Caudate nucleus (tissue), 63 donors: ENCODE measurements at places on chromosomes 6 and 20.

DNA sequence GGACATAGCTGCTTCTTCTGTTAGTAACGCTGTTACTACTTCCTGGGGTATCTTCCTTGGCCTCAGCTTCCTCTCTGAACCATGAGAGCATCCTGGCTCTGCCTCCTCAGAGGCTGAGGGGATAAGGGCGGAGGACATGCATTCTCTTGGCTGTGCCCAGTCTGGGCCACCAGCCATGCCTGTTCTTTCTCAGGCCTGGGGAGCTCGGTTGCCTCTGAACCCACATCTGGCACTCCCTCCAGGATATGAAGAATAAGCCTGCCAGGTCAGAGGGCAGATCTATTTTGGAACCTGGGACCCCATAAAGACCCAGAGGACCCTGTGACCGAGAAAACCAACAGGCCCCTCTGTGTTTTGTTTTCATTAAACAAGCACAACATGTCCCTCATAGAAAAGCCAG lies 6.6 kb upstream of the ANGPT4 start:
- no peak for DNase-seq

DNA sequence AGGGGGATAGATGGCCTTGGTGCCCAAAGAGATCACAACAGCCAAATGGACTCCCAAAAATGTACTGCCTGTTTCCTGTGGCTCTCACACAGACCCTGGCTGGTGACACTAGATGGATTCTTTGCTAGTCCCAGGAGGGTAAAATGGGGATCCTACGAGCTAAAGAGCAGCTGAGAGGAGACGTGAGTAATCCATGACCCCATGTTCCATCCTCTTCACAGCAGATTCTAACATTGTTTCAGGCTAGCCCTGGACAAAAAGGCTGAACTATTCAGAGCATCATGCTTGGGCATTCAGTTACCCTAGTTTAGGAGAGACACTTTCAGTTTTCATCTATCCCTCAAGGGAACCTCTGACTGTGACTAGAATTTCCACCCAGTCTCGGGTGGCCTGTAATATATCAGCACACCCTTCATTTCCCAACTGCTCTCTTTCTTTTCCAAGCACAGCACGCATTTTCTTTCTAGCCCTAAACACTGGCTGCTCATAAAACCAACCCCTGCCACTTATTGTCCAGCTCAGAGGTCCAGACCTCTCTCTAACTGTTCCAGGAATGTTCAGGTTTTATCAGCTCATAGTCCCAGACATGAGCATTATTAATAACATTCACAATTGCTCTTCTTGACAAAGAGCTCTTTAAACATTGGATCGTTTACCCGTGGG lies 48.5 kb downstream of the SLC22A1 start:
- DNase-seq = no peak

- DNase-seq = no peak
Measured at GRCh38 chr6:107574856-107575255, 84.9 kb downstream of the SOBP start.

DNA sequence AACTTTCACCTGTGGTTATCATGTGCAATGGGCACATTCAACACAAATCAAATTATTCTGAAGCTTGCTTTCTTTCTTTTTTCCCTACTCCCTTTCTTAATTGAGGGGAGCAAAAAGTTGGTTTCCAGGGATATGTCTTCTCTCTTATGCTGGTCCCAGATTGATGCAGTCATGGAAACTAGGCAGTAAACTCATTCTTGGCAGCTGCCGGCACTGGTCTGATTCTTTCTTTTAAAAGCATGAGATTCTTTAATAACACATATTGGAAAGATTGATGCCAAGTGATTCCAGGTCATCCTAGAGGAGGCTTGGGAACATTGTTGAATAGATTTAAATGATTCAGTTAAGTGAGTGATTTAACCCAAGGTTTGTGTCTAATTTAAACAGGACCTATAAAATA lies 29.0 kb downstream of the PTPRA start:
- peak; percentile 7 for DNase-seq

DNA sequence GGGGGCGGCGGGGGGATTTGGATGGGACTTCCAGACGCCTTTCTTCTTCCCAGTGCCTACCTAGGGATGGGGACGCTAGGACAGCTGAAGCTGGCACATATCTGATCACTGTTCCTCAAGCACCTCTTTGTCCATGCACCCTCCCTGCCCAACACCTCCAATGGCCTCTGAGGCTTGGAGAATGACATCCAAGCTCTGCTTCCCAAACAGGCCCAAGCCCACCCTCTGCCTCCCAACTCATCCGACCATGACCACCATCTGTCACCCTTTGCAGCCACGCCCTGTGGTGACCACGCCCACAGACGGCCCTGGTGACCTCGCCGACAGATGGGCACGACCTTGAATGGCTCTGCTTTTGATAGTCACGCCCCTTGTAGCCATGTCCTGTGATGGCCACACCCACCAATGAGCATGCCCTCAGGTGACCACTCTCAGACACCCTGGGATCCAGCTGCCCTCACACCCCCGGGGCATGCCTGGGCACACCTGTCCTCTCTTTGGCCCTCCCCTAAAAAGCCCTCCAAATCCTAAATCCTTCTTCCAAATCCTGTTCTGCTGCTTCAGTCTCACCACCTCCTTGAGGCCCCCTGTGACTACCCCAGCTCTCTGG lies 51.0 kb downstream of the SSR1 start:
- DNase-seq = no peak

- DNase-seq = no peak
Measured at GRCh38 chr6:137272403-137272802, 53.2 kb upstream of the IFNGR1 start.

DNA sequence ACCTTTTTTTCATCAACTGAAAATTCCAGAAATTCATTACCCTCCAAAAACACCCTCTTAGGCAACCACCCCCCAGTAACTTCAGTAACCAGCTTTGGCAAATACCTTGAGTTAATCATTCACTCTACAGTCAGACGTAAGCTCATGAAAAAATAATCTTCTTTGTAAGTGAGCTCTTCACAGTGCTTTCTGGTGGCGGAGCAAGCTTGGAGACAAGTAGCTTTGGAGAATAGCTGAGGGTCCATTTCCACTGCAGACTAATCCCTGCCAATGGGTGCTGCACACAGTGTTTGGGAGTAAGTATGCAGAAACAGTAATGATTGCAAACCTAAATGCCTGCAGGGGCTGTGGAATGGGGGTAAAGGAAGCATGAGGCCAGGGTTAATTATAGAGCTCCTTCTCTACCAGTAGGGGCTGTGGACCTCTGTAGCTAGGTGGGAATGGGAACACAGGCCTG lies 56.8 kb upstream of the HINT3 start:
- DNase-seq = no peak

- DNase-seq = no peak
Measured at GRCh38 chr6:106227612-106228507, 97.7 kb downstream of the ATG5 start.

DNA sequence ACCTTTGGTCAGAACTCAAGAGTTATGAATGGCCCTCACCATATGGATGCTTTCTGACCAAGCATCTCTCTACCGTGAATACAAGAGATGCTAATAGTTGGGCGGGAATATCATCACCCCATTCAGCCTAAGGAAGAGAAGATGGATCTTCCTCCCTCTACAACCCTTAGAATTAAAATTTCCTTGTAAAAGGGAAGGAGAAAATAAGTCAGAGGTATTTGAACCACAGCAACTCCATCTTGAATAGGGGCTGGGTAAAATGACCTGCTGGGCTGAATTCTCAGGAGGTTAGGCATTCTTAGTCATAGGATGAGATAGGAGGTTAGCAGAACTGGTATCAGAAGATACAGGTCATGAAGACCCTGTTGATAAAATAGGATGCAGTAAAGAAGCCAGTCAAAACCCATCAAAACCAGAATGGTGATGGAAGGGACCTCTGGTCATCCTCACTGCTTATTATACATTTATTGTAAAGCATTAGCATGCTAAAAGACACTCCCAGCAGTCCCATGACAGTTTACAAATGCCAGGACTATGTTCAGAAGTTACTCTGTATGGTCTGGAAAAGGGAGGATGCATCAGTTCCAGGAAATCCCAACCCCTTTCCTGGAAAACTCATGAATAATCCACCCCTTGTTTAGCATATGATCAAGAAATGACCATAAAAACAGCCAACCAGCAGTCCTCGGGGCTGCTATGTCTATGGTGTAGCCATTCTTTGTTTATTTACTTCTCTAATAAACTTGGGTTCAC lies 101.2 kb downstream of the DTNBP1 start:
- DNase-seq = no peak
